Subcutaneous adipose tissue (tissue), 4 donors: ENCODE measurements at places on chromosomes 12 and 14. TPM values are rescaled to one million over a fixed set of nuclear protein-coding genes. Genes with fewer than 3 reads are reported as not detected.

Gene TAS2R14
- 4.1 TPM for total RNA-seq

Gene PTPRB
- 92.1 TPM for total RNA-seq

Gene CTSG
- 13.9 TPM for total RNA-seq

Gene MYO1H
- total RNA-seq = not detected
